ENCODE measurements at places on chromosomes 12 and 14. TPM values are rescaled to one million over a fixed set of nuclear protein-coding genes. Genes with fewer than 3 reads are reported as not detected.
A peak's percentile ranks its signal among the peaks of the same experiment; 100 is the strongest.

GRCh38 chr14:68822132-68822651 is 29.3 kb upstream of the ZFP36L1 start:
- DNase-seq, result no peak

GRCh38 chr12:76713986-76714385 is 49.9 kb upstream of the ZDHHC17 start:
- DNase-seq, result no peak

- no peak for DNase-seq
Observed at GRCh38 chr12:10361084-10361483, 28.8 kb downstream of the KLRK1 start.

DNA sequence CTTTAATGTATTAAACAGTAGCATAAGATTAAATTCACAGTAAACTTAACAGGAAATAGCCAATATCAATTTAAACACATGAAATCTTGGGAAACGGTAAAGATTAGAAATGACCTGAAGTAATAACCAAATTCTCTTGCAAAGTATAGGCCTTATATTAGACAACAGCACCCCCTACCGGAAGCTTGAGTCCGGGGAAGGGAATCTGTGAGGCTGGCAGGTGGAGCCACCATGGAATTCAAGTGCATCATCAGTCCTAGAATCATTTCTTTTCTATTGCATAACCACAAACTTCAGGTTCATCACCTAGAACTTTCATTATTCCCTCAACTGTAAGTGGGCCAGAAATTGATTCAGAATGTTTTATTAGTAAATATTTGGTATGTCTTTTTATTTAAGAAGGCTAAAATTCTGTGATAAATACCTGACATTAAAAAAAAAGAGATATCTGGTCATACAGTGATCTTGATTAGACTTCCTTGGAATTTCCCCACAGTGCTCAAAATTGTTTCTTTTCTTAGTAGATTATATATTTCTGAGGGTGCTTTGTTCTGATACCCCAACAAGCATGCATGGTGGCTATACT is 48.6 kb downstream of the AP5M1 start:
- peak; percentile 61 for DNase-seq

The SDSL gene
- total RNA-seq, result 0.62 TPM

The RIMKLB gene
- total RNA-seq, result 14.3 TPM

GRCh38 chr12:1836241-1836803 is 16.0 kb downstream of the LRTM2 start:
- DNase-seq, result no peak

DNA sequence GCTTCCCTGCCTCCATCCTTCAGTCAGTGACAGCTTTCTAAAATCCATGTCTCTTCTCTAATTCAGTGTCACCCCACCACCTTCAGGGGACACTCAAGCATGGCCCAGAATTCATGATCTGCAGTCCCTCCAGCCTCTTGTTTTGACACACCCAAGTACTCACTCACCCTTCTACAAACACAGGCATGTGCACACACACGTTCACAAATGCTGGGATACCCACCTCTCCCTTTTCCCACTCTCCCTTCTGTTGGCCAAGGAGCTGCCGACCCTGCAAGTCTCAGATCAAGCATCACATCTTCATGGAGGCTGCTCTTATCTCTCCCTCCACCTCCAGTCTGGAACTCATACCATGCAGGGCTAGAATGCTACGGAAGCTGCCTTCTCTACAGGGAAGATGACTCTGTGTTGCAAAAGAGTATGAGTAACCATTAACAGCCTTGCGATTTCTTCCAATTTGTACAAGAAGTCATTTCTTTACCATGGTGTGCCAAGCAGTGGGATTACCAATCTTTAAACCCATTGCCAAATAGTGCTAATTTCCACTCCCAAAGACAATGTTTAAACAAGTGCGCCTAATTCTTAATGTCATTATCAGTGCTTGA is 196.1 kb downstream of the BCL11B start:
- no peak for DNase-seq

- no peak for DNase-seq
Observed at GRCh38 chr12:38949363-38949762, 44.0 kb upstream of the CPNE8 start.

The LRTM2 gene
- not detected for total RNA-seq

The B3GNT4 gene
- 1.4 TPM for total RNA-seq

- no peak for DNase-seq
Observed at GRCh38 chr14:73250781-73251500, 13.6 kb downstream of the PAPLN start.

GRCh38 chr14:75539561-75540478 is 17.6 kb downstream of the BATF start:
- DNase-seq, result no peak

DNA sequence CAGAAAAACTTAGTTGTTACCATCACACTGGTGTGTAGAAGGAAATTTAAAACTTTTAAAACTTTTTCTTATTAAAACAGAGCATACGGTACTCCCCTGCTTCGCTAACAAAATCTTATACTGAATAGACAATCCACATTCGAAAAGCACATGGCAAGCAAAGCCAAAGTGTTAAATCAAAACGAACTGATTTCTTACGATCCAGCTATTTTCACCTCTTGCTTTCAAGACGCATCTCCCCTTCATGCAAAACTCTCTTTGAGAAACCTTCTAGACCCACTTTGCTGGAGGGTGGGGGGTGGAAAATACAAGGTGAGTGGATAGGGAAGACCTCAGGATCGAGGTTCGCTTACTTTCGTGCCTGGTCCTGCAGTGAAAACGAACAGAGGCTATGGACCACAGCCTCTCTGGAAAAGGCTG is 328 bp downstream of the INTS13 start:
- DNase-seq, result no peak

GRCh38 chr12:15278816-15279658 is 43.3 kb upstream of the PTPRO start:
- no peak for DNase-seq

DNA sequence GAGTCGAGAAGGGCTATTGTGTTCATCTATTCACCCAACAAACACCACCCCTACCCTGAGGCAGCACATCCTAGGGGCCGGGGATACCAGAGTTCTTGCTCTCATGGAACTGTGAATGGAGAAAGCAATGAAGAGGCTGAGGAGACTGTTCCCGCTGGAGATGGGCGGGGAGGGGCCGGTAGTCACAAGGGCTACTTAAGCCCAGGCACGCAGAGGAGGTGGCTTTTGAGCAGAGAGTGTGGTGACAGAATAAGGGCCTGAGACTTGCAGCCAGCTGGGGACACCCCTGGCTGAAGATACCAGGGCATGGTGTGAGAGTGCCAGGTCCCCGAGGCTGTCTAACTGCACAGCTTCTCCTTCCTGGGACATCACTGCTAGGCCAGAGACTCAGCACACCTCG is 114.1 kb upstream of the EVL start:
- DNase-seq, result no peak

The PAPLN gene
- total RNA-seq, result 0.14 TPM

- DNase-seq, result no peak
Observed at GRCh38 chr12:102474438-102475064, 5.8 kb downstream of the IGF1 start.

DNA sequence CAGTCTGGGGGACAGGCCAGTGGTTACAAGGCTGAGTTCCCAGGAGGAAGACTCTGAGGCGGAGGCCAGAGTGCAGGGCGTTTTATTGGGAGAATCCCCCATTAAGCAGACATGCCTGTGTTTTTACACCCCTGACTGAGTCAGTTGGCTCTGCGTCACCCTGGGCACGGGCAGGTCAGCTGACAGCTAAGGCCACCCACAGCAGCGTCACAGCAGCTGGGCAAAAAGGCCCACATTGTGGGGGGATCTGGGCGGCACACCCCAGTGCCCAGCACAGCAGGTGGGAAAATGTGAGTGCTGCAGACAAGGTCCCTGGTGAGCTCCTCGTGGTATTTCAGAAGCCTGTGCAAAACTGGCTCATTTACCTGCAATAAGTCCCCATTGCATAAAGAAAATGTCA is 184.7 kb downstream of the AACS start:
- no peak for DNase-seq

GRCh38 chr14:55754871-55755270 is 174.9 kb downstream of the KTN1 start:
- no peak for DNase-seq

GRCh38 chr14:54446161-54446693 is 5.1 kb upstream of the CNIH1 start:
- no peak for DNase-seq

DNA sequence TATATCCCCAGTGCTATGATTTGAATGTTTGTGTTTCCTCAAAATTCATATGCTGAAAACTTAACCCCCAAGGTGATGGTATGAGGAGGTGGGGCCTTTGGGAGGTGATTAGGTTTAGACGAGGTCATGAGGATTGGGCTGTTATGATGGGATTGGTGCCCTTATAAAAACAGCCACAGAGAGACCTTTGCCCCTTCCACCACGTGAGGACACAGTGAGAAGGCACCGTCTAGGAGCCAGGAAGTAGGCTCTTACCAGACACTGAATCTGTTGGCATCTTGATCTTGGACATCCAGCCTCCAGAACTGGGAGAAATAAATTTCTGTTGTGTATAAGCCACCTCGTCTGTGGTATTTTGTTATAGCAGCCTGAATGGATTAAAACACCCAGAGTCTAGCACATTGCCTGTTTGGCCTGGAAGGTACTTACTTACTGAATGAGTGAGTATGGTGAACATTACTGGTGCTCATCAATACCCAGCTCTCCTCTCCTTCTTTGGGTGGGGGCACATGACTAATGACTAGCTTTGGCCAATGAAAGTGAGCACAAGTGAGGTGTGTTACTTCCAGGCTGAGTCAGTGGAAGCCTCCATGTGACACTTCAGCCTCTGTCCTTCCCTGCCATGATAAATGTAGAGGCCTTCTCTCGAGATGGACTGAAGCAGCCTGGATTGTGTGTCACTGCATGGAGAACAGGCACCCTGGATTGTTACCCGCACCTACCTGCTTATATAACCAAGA is 72.4 kb upstream of the CHST11 start:
- no peak for DNase-seq

DNA sequence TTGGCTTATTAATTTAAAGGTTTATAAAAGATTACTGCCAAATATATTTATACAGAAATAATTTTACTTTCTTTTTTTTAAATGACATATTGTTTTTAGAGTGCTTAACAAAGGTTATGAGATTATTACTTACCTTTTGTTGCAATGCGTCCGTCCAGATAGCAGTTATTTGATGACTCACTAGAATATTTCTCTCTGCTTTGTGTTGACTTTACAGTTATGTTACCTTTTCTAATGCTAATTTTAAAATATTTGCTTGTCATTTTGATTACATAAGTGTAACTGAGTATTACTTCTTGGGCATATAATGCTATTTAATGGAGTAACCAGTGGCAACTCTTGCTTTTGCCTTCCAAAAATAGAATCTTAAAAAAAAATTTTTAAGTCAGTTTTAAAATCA is 6.3 kb upstream of the PZP start:
- DNase-seq, result no peak

GRCh38 chr14:77964586-77964985 is 164.7 kb downstream of the ADCK1 start:
- no peak for DNase-seq

The PRPH gene
- total RNA-seq, result not detected

Data from T-cell (primary cell).